ENCODE measurements at places on chromosomes 2 and 18.

DNA sequence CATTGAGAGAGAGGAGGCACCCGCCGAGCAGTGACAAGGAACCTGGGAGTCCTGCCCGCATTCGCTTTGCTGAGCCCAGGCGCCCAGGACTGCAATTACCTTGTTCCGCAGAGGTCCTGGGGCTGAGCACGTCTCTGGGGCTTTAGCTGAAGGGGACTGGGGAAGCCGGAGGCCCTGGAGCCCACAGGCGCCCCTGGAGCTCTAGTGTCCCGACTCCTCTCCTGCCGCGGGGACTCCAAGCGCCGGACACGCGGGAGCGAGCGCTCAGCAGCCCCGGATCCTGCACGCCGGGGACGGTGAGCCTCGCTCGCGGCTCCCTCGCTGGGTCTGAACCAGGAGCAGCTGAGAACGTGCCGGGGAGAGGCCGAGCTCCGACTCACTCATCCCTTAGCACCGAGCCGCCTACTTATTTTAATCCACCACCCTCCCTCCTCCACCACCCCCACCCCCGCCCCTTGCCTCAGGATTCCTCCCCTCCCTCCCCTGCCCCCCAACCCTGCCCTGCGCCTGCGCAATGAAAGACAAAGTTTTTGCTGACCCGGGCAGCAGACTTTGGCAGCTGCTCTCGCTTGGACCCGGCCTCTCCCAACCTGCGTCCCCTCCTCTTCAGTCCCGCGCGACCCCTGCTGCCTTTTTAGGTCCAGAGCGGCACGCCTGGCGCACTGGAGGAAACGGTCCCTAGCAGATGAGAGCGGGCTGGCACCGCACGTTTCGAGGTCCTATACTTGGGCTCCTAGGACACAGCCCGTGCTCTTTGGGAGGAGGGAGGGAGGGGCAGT lies at the start of gene OSR1:
TSS of gene OSR1 (minus strand) at position 382 of the 779 bp plus-strand sequence. CDS start 4,818 bp downstream, outside the sequence.
- no peak for DNase-seq

DNA sequence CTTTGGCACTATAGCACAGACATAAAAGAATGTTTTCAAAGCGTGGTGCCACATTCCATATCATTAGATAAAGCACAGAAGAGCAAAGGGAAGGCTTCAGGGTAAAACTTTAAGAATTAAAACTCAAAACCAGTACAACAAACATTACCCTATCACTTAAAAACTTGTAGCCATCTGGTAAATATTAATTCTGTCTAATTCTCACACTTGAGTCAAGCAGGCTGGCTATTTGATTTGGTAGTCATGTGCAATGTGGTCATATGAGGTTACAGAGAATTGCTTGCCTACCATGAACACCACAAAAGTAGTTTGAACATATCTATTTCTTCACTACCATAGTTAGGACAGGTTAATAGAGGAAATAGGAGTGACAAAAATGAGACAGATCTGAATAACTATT lies 244.9 kb downstream of the IRS1 start:
- no peak for DNase-seq

GRCh38 chr2:136106505-136106904 lies 11.4 kb downstream of the CXCR4 start:
- DNase-seq, result no peak

- no peak for DNase-seq
Measured at GRCh38 chr2:29119211-29119610, 4.0 kb downstream of the CLIP4 start.

GRCh38 chr2:147345246-147345645 lies 499.6 kb upstream of the ACVR2A start:
- no peak for DNase-seq

- DNase-seq, result peak; percentile 43
Measured at GRCh38 chr2:200380833-200381542, 74.5 kb downstream of the SPATS2L start.

DNA sequence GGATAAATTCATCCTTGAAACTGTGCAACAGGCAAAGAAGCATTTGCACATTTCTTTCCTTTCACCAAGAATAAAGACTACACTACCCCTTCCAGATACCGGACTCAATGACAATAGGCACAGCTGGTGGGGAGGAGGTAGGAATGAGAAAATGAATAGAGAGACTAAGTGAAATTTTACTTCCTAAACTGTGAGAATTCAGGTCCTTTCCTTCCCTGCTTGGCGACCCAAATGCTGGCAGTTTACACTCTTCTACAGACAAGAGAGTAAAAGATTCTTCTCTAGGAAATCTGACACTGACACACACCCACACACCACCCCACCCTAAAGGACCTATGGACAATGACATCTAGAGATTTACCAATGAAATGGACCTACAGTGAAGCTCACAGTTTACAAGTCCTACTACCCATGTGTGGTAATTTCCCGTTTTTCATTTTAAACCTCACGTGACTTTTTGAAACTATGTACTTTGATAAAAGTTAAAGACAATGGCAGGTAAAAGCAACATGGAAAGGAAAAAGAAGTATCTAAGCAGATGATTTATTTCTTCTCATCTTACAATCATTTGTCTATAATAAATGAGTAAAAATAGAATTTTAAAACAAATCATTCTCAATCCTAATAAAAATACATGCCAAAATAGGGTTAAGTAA lies 27.9 kb downstream of the REV1 start:
- DNase-seq, result no peak

DNA sequence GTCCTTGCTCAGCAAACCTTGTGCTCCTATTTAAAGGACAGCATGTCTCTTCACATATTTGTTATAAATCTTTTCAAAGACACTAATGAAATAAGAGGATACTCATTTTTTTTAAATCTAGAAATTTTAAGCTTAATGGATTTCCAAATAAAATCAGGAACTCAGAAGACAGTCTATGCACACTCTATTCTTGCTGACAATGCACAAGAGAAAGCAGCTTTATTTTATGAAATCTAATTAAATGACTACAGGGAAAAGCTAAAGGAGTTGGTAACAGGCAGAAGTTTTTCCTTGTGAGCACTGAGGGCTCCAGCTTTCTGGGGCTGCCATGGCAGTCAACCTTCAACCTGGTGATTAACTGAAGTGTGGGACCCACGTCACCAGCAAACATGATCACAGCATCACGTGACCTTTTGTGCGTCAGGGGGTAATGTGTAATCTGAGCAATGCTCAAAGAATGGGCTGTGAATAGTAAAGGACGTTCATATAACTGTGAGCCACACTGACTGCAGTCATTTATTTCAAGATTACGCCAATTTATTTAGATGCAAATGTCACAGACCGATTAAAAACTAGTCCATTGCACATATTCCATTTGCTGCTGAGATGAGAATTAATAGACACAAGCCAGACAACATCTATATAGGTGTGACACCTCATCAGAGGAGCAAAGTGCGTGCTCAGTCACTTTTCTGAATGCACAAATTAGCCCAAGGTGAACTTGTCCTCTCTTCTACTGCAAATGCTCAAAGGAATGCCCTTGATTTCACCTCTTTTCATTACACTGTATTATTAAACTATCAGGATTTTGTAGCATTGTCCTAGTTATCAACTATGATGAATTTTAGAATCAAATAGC lies 11.6 kb upstream of the DNER start:
- no peak for DNase-seq

- no peak for DNase-seq
Measured at GRCh38 chr2:68857855-68858456, 13.2 kb downstream of the BMP10 start.

DNA sequence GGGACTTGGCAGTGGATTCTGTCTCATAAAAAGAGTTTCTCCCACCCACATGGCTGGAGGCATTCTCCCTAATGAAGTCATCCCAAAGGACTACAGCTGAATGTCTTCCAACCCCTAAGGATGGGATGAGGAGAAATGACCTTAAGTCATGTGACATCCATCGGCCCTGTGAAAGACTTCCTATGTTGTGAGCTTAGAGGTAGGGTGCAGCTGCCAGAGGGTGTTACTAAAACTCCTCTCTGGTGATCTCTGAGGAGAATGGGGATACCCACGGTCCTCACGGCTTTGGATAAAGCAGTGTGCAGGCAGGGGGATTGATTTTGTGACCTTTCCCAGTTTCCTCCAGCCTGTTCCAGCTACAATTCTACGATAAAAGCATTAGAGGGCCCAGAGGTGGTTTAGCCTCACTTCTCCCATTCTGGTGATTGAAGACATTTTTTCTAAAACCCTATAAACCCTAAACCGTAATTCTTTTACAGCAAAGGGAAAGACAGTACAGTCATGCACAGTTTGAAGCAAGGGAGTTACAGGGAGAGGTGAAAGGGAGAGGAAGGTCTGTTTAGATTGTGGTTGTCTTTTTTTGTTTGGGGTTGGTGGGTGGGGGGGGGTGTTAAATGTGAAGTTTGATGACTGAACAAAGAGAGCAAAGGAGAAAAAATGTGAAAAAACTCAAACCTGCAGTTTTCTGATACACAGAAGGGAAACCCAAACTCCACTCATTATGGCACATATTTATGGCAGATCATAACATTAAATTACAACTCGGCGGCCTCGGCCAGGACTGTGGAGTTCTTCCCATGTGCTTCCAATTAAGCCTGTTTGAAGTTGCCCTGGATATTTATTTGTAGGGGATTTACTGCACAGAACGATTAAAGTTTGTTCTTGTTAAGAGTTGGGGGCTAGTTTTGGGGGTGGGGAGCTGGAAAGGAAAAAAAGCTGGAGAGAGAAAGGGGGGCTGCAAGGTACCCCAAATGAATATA lies 26.6 kb upstream of the SLC14A2 start:
- DNase-seq, result no peak

- DNase-seq, result no peak
Measured at GRCh38 chr2:140392824-140393223, 1612.6 kb upstream of the NXPH2 start.

DNA sequence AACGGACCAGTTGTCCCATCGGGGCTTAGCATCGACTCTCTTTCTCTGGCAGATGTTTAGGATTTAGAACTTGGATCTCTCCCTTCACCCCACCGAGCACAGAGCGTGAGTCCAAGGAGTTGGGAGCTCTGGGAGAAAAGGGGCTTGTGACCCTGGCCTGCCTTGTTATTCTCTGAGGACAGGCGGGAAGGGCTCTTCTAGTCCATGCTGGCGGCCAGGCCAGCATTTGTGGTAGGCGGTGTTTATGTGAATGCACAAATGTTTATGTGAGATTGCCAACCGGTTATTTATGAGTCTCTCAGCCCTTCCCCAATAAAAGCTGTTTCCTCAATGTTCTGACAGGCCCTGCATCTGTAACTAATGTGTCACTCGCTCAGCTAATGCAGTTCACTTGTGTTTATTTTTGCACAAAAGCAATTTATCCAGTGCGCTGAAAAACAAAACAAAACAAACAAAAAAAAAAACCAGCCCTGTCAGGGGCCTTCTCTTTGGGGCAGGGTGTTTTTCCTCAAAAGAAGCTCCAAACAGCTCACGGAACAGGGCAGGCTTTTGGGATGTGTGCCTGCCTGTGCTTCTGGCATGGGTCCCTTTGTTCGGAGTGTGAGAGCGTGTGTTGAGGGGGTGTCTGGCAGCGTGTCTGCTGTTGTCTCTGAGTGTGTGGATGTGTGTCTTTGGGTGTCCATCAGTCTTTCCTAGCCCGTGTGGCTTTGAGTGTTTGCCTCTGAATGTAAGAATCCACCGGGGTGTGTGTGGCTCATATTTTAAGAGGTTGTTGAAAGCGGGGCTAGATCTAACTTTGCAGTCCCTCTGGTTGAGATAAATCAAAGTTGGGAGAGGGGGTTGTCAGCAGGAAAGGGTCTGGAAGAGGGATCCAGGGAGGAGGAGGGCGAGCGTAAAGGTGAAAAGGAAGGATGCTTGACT lies 52.8 kb upstream of the HAAO start:
- DNase-seq, result no peak

GRCh38 chr18:55432307-55433040 lies 155.5 kb downstream of the TCF4 start:
- no peak for DNase-seq

- DNase-seq, result no peak
Measured at GRCh38 chr2:46334389-46335271, 37.4 kb downstream of the EPAS1 start.

Data from NCI-H187 treated with DMSO at 0.1 percent for 48 hours (cell line).